Kidney capillary endothelial cell (primary cell): ENCODE measurements at places on chromosomes 6 and 20.

DNA sequence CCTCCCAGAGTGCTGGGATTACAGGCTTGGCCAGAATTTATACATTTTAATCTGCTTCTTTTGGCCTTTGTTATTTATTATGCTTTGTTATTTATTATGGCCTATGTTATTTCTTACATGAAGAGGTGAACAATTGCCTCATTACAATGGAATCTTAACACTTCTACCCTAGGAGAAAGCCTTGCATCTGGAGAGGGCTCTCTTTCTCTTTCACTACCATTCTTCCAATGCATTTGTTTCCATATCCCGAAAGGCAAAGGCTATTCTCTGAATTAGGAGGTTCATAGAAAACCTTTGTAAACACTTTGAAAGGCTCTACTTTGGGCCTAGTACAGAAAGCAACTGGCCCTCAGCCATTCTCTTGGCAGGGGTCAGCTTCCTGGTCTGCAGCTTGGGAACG is 19.9 kb upstream of the DEK start:
- no peak for DNase-seq

DNA sequence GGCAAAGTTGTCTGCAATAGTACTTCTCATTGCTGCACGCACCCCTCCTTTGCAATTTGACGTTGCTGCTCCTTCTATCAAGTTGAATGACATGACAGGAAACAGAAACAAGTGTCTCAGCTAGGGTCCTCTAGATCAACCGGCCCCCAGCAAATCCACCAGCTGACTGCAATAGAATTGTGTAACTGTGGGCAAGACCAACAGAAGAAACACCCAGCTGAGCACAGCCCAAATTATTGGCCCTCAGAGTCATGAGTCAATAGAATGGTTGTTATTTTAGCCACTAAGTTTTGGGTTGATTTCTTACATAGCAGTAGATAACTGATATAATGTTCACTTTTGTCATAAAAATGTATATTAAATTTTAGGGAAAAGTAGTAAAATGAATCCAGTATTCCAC is 202.7 kb downstream of the MAFB start:
- DNase-seq: no peak

DNA sequence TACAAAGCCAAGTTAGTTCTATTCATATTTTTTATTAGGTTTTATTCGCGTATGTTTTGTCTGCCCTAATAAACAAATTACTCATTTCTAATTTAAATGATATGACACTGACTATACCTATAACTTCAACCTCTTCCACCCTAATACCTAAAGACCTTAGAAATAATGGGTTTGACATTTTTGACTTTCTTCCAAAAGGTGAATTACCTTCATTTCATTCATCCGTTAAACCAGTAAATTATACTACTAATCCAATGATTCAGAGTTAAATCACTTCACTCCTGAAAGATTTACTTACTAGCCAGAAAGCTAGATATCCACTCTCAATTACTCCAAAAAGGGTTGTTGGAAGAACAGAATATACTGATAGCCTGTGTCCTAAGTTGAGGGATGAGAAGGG is 5.2 kb downstream of the MRPS10 start:
- no peak for DNase-seq

DNA sequence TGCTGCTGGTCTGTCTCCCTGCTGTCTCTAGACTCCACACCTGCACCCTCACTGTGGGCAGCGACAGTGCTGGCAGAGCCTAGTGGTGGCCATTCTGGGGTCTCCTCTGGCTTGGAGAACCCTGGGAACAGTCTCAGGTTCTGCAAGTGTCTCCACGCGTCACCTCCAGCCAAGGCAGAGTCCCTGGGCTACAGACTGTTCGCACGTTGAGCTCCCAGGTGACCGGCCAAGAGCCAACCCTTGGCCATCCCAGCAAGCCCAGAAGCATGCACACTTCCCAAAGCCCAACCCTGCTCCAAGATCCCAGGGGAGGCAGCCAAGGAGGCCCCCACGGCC is 4.8 kb downstream of the EEF1A2 start:
- DNase-seq: no peak

- no peak for DNase-seq
Observed at GRCh38 chr20:63119121-63119962, 96.6 kb downstream of the YTHDF1 start.

- no peak for DNase-seq
Observed at GRCh38 chr6:152167641-152168603, 360.4 kb downstream of the ESR1 start.

DNA sequence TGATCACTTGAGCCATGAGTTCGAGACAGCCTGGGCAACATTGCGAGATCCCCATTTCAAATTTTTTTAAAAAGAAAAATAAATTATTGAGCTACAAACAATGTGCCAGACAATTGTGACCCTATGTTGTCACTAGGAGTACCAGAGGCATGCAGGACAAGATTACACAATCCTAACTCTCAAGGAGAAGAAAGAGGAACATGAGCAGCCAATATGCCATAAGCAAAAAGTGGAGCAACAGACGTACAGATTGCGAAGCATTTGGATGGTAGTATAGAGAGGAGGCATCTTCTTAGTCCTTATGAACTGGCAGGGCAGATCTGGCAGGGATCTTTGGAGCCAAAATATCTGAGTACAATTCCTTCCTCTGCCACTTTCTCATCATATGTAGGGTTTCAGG is 156.4 kb downstream of the OR2B2 start:
- DNase-seq: no peak

DNA sequence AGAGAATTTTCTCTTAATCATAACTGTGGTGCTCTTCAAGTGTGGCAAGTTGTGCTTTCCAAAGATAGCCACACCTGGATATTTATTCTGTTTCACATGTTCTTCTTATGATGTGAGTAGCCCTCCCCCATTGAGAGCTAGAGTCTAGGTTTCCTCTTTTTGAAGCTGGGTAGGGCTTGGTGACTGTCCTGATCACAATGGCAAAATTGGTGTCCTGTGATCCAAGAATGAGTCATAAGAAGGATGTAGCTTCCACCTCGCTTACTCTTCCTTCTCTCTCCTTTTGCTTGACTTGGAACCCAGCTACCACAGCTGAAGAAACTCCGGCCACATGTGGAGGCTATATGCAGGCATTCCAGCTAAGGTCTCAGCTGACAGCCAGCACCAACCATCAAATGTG is 7.4 kb upstream of the IGF2R start:
- DNase-seq: peak; percentile 17

DNA sequence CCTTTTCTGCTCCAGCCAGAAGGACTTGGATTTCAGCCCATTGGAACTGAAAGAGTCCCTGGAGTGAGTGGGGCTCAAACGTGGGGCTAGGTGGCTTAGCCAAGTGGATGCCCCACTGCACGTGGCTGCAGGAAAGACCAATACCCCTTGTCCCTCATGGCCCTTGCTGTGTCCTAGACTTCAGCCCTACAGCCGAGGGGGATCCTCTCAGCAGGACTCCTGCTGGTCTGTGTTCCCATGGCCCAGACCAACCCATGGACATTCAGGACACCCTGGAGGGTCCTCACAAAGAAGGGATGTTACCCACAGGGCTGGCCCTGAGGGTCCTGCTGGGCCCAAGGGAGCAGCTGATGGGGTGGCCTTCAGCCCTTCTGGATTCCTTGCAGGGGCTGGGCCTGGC is 30.0 kb upstream of the PHACTR3 start:
- DNase-seq: no peak

DNA sequence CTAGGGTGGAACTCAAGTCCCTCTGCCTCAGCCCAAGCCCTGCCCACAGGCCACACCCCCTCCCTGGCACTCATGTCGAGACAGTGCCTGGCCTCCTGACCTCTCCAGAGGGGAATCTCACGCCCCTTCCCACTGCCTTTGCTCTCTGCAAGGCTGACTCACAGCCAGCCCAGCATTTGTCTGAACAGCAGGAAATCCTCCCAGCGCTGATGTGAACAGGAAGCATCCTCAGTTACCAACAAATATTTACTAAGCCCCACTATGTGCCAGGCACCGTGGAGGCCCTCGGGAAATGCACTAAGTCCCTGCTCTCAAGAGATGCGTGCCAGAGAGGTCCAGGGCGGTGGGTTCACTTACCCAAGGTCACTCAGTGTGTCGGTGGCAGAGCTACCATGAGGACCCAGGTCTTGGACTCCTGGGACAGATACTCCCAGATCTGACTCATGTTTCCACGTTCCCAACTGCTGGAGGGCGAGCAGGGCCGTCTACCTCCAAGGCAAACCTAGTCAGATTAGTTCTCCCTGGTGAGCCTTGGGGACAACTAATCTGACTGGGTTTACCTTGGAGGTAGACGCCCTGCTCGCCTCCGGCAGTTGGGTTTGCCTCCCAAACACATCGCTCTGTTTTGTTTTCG is 7.8 kb downstream of the ADA start:
- peak; percentile 97 for DNase-seq

- DNase-seq: no peak
Observed at GRCh38 chr20:62055106-62055861, 10.4 kb downstream of the TAF4 start.

GRCh38 chr6:16196984-16197546 is 41.3 kb upstream of the GMPR start:
- DNase-seq: no peak

GRCh38 chr6:150673720-150674346 is 74.1 kb downstream of the PLEKHG1 start:
- no peak for DNase-seq

GRCh38 chr6:168377484-168377855 is 57.9 kb upstream of the DACT2 start:
- no peak for DNase-seq
